Heart left ventricle (tissue), 16 donors: ENCODE measurements at places on chromosomes 6 and 20.

GRCh38 chr6:44266347-44266746, 996 bp upstream of the NFKBIE start:
- peaks cover 25% of the 10 kb centered on the region for H3K27me3 ChIP-seq
- H3K36me3 ChIP-seq, result no peaks in the 10 kb centered on the region
- H3K27ac ChIP-seq, result no peak overlapping the region

DNA sequence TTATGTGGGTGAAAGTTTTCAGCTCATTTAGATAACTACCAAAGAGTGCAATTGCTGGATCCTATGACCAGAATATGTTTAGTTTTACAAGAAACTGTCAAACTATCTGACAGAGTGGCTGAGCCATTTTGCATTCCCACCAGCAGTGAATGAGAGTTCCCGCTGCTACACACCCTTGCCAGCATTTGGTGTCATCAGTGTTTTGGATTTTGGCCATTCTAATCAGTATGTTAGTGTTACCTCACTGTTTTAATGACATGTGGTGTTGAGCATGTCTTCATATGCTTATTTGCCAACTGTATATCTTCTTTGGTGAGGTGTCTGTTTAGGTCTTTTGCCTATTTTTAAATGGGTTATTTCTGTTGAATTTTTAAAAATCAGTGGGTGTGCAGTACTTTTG, 120.9 kb downstream of the CFAP61 start:
- H3K27ac ChIP-seq, result no peak overlapping the region
- H3K4me1 ChIP-seq, result no peaks in the 10 kb centered on the region
- H3K4me3 ChIP-seq, result no peak overlapping the region
- H3K27me3 ChIP-seq, result no peaks in the 10 kb centered on the region

GRCh38 chr20:59779656-59780380, 153.6 kb downstream of the SYCP2 start:
- H3K4me3 ChIP-seq, result no peak overlapping the region
- H3K27me3 ChIP-seq, result no peaks in the 10 kb centered on the region
- H3K4me1 ChIP-seq, result no peaks in the 10 kb centered on the region
- H3K27ac ChIP-seq, result no peak overlapping the region
- DNase-seq, result no peak

GRCh38 chr6:170295510-170296422, 4.9 kb upstream of the DLL1 start:
- peaks cover 75% of the 10 kb centered on the region for H3K27me3 ChIP-seq
- peaks cover 23% of the 10 kb centered on the region for H3K4me1 ChIP-seq
- DNase-seq, result no peak
- no peak overlapping the region for H3K27ac ChIP-seq

DNA sequence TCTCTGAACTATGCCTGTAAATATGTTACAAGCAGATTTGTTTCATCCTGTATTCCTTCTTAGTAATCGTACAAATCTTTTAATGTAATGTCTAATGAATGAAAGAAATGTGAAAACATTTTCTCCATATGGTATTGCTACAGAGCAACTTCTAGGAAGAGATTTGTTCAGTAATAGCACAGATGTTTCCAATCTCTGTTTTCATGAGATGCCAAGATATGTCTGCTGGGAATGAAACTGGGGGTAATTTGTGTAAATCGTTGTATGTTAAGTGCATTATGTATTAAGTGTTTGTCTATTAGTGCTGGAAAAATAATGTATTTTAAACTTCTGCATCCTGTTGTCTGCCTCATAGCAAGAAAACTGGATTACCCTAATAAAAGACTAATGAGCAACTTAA, 722.2 kb upstream of the EYS start:
- no peak overlapping the region for H3K27ac ChIP-seq
- H3K27me3 ChIP-seq, result no peaks in the 10 kb centered on the region
- no peak for DNase-seq
- no peaks in the 10 kb centered on the region for H3K36me3 ChIP-seq

GRCh38 chr6:149317644-149318571, at the start of gene TAB2:
TSS of gene TAB2 (plus strand) at chr6:149317712. CDS start at chr6:149369998, 52,286 bp downstream.
- H3K27ac ChIP-seq, result peak within 1 kb of the TSS; percentile 96
- peak; percentile 61 for DNase-seq
- no peaks in the 10 kb centered on the region for H3K27me3 ChIP-seq
- H3K4me3 ChIP-seq, result peak within 1 kb of the TSS; percentile 93
- H3K36me3 ChIP-seq, result no peaks in the 10 kb centered on the region

- DNase-seq, result no peak
- no peaks in the 10 kb centered on the region for H3K4me1 ChIP-seq
- no peaks in the 10 kb centered on the region for H3K27me3 ChIP-seq
- H3K4me3 ChIP-seq, result no peak overlapping the region
Measured at GRCh38 chr6:165894171-165894825, 231.3 kb upstream of the PDE10A start.

DNA sequence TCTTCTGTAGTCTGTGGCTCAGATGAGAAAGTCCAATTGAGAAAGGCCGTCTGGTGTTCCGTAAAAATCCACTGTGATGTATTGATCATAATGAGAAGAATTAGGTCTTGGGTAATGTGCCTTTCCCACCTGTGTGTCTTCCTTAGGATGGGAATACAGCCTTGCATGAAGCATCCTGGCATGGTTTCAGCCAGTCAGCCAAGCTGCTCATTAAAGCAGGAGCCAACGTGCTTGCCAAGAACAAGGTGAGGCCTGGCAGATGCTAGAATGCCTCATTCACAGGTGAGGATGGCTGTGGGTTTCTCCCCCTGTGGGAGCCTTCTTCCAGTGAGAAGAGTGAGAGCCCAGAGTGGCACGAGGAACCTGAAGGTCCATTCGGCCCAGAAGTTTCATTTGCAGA, 32.7 kb downstream of the LYRM2 start:
- H3K27ac ChIP-seq, result no peak overlapping the region
- no peak for DNase-seq
- no peaks in the 10 kb centered on the region for H3K27me3 ChIP-seq

GRCh38 chr20:25300496-25301170, 52.7 kb downstream of the PYGB start:
- peaks cover 47% of the 10 kb centered on the region for H3K36me3 ChIP-seq
- no peak for DNase-seq
- no peaks in the 10 kb centered on the region for H3K27me3 ChIP-seq
- H3K4me3 ChIP-seq, result no peak overlapping the region
- H3K27ac ChIP-seq, result no peak overlapping the region

DNA sequence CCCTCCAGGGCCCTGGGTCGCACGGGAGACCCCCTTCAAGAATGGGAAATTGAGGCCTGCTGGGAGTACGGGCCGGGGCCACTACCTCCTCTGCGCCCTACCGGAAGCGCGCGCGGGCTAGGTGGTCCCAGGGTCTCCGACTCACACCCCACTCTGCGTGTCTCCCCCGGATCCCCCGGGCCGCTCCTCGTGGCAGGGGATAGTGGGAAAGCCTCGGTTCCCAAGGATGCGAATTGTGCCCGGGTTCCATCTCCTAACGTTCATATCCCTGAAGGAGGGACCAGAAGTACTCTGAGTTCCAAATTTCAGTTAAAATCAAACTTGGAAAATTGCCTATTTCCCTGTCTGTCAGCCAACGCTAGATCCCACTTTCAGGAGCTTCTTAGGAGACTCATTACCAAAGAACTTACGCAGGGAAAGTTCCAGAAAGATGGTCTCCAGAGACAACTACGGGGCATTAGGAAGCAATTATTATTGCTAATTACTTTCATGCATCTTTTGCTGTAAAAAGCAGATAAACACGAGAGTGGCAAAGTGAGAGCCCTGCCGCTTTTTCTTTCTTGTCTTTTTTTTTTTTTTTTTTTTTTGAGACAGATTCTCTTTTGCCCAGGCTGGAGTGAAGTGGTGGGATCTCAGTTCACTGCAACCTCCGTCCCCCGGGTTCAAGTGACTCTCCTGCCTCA, 858 bp downstream of the FAM83D start:
- peak overlapping the region; percentile 67 for H3K4me3 ChIP-seq
- DNase-seq, result no peak
- H3K4me1 ChIP-seq, result peaks cover 5% of the 10 kb centered on the region
- no peak overlapping the region for H3K27ac ChIP-seq
- H3K27me3 ChIP-seq, result no peaks in the 10 kb centered on the region
